NCI-H1092 (cell line): ENCODE measurements at places on chromosomes 12 and 14.

- peak; percentile 74 for DNase-seq
Measured at GRCh38 chr14:60090864-60091519, 731 bp upstream of the PCNX4 start.

- DNase-seq = no peak
Measured at GRCh38 chr12:124389725-124390441, 95.0 kb downstream of the RFLNA start.

- no peak for DNase-seq
Measured at GRCh38 chr12:109553906-109554500, 19.3 kb downstream of the MMAB start.

DNA sequence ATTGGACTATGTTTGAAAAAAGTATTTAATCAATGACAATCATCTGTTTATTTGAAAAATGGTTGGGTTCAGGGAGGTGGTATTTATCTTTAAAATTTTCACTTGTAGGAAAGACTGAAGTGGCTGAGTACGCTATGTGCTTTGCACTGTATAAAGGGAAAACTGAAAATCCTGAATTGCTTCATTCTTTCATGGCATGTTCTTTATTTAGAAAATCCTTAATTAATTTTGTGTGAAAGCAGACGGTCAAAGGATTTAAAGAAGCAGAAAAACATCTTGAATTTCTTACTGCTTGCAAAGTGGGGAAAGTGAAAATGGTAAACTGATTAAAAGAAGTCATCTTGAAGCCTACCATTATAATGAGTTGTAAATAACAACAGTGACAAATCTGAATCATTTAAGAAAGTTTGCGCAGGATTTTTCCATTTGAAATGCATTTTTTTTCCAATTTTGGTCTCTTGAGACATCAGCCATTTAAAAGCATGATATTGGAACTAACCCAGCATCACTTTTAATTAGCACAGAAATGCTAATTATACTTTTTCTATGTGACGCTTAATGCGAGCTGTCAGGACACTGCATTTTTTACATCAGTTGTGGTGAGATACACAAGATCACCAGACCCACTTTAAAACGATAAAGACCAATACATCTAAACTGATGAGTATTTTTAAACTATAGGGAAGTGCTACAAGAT, 169.0 kb downstream of the NEDD1 start:
- DNase-seq = no peak

DNA sequence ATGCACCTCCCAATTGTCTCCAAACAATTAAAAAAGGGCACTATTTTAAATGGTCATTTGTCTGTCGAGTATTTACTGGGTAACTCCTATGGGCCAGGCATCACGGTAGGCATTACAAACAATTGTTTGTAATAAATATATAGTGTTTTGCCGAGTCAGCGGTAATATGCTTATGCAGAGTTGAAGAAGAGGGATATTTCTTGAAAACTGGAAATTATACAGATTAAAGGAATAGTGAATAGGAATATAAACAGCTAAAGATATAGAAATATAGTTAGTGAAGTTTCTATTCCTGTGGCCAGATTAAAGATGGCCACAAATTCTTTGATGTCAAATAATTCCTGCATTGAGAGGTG, 13.5 kb upstream of the CRADD start:
- DNase-seq = no peak

GRCh38 chr12:6535960-6536847, 1.9 kb downstream of the GAPDH start:
- DNase-seq = no peak

DNA sequence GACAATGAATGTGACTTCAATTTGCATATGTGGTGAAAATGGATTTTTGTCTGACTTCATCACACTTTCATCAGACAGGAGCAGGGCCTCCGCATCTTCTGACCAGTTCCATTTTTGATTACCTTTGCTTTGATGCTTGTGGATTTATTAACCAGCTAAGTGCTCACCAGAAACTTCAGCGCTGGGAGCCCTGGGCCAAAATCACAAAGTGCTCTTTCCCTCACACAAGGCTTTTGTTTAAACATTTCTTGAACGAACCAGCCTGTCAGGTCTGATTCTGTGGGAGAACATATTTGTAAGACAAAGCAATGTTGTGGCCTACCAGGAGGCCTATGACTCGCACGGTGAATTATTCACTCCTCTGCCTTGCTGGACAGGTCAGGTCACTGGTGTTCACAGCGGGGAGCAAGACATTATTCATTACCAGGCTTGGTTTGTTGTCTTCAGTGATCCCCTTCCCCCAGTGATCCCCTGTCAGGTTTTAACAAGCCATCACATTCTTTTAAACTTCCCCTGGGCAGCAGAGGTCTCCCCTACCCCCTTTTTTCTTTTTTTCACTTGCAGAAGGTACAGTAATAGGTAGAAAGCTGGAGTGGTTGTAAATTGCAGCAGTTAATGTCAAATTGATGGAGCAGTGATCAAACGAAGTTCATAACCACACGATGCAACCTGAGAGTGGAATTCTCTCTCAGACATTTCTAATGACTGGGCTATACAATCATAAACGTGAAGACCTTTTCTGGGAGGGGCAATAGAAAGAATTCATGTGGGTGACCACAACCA, 167.5 kb upstream of the PRICKLE1 start:
- DNase-seq = no peak

DNA sequence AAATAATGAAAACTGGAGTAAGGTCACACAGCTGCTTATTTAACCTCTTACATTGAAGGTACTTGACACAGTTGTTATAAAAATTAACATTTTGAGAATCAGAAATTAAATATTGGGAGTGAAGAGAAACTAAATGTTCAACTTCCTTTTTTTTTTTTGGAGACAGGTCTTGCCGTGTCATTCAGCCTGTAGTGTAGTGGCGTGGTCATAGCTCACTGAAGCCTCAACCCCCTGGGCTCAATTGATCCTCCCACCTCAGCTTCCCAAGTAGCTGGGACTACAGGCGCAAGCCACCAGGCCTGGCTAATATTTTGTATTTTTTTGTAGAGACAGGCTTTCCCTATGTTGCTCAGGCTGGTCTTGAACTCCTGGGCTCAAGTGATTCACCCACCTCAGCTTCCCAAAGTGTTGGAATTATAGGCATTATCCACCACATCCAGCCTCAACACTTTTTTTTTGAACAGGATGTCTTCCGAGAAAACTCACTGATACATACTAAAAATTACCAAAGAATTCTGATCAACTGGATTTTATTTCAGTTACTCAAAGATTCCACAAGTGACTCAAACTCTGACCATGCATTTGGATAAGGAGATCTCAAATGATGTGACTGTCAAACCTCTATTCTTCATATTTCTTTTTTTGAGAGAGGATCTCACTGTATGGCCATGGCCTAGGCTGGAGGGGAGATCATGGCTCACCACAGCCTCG, 35.4 kb downstream of the SGPP1 start:
- no peak for DNase-seq

DNA sequence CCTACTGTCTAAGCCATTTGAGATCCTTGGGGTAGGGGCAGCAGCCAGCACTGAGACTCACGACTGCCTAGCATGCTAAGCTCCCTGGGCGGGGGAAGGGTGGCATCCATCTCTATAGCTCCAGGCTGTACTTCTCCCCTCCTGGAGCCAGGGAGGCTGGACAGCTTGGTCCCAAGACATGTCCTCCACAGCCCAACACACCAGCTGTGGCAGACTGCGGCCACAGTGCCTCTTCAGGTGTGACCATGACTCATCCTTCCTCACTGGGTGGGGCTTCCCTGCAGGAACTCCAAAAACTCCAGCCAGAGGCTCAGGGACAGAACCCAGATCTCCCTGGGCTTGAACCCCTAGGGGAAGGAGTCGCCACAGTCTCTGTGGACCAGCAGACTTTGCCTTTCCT, 193.9 kb downstream of the GPHN start:
- DNase-seq = no peak

GRCh38 chr12:99977550-99977949, 7.2 kb downstream of the ANKS1B start:
- no peak for DNase-seq

- DNase-seq = no peak
Measured at GRCh38 chr14:87994974-87995373, 2.0 kb upstream of the GALC start.

GRCh38 chr12:124420996-124421674, 126.2 kb downstream of the RFLNA start:
- no peak for DNase-seq
